ENCODE measurements at places on chromosomes 4 and X.

GRCh38 chr4:155392481-155393184, 15.9 kb upstream of the MAP9 start:
- no peak for DNase-seq

DNA sequence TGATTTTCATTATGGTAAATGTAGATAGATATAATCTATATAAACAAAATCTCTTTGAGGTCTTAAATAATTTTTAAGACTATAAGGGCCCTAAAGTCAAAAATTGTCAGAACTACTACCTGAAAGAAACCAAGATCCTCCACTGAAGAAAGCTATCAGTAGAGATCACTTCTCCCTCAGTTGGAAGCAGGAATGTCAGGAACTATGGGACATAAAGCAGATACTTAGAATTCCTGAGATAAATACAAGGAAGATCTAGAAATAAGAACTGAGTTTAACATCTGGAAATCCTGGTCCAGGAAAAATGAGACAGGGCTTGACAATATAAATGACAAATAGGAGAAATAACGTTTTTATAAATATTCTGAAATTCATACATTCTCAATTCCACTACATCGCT, 97.2 kb downstream of the ADAMTS3 start:
- no peak for DNase-seq

GRCh38 chrX:13026877-13027652, 17.4 kb downstream of the FAM9C start:
- DNase-seq, result no peak

- no peak for DNase-seq
These were observed 626.8 kb downstream of the TLL1 start for GRCh38 chr4:166499820-166500219.

GRCh38 chrX:928606-929005, 283.8 kb downstream of the CRLF2 start:
- DNase-seq, result no peak

- no peak for DNase-seq
These were observed 34.4 kb upstream of the TET2 start for GRCh38 chr4:105112274-105112673.

GRCh38 chrX:19343085-19343534, 617 bp upstream of the PDHA1 start:
- DNase-seq, result no peak

DNA sequence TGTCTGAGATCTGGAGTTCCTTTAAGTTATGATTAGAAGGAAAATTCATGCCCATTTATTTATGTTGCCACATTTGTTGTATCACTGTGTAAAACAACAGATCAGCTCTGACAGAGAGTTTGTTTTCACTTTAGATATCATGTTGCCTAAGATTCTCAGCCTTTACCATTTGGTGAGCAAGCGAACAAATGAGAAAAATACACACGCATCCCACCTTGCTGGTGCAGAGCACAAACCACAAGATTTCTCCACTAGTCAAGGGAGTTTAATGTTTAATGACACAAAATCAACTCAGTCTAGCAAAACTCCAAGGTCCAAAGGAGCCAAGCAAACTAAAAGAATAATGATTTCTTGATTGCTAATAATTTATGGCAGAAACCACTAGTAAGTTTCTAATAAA, 27.7 kb downstream of the FGF5 start:
- DNase-seq, result no peak

- DNase-seq, result no peak
These were observed 13.3 kb upstream of the CRMP1 start for GRCh38 chr4:5906191-5906590.

DNA sequence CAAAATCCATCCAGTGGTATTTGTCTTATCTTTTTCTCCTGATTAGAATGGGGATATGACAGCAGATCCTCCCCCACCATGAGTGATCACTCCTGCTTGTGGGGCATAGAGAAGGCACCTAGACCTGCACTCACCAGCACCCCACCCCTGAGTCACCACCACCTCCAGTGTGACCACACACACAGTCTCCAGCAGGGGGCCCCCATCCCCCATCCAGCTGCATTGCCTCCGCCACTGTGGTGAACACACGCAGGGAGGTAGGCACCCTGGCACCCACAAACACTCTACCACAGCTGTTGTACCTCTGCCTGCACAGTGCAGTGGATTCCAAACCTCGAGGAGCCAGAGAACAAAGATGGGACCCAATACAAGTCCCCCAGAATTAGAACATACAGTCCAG, 9.0 kb upstream of the MAGEA8 start:
- peak; percentile 35 for DNase-seq

DNA sequence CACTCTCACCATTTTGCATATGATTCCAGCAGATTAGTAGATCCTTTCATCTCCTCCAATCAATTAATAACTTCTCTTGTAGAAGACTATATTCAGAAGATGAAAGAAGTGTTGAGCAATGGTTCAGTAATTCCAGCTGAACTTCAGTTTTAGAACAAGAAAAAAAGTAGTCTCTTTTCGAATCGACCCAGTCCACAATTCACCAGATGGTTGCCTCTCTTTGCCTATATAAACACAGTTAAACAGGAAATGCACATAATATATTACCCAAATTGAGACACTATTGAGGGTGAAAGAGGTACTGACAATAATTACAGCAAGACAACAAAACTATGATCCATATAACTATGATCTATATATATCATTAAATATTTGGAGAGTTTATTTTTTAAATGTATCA, 16.8 kb upstream of the FAM241A start:
- no peak for DNase-seq

All from activated CD8-positive, alpha-beta memory T cell treated with anti-CD3 and anti-CD28 coated beads for 1 hour (primary cell).